ENCODE measurements at places on chromosomes 16 and 17.

DNA sequence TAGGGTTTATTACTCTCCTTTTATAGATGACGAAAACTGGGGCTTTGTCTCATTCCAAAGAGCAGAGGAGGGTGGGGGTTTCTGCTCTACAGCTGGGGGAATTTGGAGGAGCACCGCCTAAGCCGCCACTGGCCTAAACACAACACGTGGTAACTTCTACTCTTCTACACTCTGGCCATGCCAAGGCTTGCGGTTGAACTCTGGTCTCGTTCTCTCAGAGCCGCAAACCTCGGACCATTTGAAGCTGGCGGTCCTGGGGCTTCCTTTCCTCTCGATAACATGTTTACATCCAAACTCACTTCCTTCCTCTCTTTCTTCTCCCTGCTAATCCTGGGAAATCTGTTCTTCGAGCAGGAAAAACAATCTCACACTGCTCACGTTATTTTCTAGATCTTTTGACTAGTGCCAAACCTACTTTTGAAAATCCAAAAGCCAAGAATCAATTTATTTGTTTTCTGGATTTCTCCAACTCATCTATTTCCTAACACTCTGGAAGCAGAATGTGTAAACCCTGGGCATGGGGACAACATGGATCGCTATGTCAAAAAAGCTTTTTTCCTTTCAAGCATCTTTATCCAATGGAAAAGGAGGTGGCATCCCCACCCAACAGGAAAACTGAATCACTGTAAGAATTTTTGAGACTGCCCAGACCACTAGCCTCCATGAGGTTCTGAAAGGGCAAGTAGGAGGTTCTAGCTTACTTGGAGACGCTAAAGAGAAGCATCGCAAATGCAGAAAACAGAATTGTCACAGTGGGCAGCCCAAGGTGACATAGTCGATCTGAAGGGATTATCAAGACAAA is 13.6 kb upstream of the EEF2K start:
- DNase-seq: no peak

DNA sequence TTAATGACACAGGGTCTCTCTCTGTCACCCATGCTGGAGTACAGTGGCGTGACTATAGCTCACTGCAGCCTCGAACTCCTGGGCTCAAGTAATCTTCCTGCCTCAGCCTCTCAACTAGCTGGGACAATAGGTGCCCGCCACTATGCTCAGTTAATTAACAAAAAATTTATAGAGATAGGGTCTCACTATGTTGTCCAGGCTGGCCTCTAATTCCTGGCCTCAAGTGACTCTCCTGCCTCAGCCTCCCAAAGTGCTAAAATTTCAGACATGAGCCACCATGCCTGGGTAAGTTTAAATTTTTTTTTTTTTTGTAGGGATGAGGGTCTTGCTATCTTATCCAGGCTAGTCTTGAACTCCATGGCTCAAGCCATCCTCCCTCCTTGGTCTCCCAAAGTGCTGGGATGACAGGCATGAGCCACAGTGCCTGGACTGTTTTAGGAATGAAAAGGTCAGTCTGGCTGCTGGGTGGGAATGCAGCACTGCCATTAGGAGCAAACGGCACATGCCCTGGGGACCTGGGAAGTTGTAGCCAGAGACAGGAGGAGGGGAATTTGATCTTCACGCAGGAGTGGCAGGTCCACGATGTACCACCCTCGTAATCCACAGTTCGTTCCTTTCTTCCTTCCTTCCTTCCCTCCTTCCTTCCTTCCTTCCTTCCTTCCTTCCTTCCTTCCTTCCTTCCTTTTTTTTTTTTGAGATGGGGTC is 106.7 kb downstream of the HAPSTR1 start:
- no peak for DNase-seq

GRCh38 chr17:13378361-13378760 is 223.4 kb downstream of the HS3ST3A1 start:
- no peak for DNase-seq

DNA sequence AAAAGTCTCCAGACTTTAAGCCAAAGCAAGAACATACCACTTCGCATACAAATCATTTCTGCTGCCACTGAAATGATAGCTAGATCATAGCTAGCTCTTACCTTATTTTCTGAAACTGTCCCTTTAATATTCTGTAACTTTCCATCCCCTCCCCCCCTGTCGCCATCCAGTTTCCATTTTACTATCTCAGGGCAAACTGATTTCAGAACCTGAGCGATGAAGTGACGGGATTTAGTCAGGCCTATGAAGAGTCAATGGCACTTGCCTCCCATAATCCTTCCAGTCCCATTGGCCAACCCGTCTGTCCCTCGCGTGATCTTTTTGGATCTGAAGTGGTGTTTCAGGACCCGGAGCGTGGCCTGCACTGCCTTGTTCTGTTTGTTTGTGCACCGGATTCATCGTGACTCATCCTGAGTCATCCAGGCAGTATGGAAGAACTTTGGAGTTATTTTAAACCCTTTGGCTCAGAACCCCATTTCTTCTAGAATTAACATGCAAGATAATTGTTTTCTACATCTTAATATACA is 199.8 kb upstream of the CHMP6 start:
- no peak for DNase-seq

GRCh38 chr17:55437159-55437605 is 15.5 kb upstream of the MMD start:
- no peak for DNase-seq

- DNase-seq: no peak
Measured at GRCh38 chr16:56119133-56119532, 72.2 kb upstream of the GNAO1 start.

GRCh38 chr16:10564591-10564990 is 15.8 kb downstream of the EMP2 start:
- DNase-seq: no peak

- no peak for DNase-seq
Measured at GRCh38 chr17:14699574-14700185, 398.8 kb downstream of the HS3ST3B1 start.

DNA sequence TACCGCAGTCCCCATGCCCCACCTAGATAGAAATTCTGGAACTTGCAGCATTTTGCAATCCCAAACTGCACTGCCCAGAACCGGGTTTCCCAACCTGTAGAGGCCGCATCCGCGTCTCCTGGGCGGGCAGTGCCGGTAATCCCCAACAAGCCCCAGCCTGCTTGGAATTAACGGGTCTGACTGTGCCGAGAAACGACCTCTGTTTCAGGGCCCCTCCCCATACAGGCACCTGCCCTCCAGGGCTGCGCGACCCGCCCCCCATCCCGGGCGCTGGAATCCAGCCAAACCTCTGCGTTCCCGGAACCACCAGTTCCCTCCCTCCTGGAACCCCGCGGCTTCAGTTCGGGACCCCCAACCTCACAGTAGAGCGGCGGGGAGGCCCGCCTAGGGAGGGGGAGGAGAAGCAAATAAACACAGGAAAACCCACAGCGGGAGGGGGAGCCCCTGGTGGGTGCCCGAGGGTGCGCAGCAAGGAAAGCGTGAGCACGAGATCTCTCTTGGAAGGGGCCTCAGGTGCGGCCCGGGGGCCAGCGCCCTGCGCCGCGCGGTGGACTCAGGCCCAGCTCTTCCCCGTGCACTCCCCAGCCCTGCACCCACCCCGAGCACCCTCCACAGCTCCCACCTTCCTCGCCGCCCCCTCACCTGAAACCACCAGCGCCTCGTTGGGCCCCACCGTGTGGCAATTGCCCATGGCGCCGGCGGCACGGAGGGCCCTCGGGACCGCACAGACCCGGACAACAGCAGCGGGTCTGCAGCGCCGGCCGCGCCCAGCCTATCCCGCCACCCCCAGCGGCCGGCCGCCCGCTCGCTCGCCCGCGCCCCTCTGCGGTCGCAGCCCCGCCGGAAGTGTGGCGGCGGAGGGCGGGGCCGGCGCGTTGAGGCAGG is at the start of gene FLOT2:
Gene FLOT2, minus strand, starts transcription at position 850 of the 885 bp plus-strand sequence. Its CDS starts 159 bp downstream, at position 691.
- peak; percentile 41 for DNase-seq

- no peak for DNase-seq
Measured at GRCh38 chr16:64253096-64253495, 868.8 kb downstream of the CDH11 start.

DNA sequence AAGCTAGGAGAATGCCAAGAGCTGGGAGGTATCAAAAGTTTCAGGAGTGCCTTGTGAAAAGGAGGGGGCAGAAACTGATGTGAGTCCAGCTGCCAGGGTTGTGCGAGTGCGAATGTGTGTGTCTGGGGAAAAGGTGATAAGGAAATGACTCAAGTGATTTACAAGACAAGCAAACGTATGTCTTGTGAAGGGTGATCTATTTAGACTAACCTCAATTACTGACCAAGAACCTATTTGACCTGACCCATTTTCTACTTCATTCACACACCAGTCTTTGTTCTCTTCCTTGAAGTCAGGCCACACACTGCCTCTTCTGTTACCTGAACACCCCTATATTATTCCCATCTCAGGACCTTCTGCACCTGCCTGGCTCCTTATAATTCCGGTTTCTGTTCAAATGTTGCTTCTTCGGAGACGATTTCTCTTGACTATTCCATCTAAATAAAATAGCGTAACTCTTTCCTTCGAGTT is 1.0 kb downstream of the GDE1 start:
- no peak for DNase-seq

DNA sequence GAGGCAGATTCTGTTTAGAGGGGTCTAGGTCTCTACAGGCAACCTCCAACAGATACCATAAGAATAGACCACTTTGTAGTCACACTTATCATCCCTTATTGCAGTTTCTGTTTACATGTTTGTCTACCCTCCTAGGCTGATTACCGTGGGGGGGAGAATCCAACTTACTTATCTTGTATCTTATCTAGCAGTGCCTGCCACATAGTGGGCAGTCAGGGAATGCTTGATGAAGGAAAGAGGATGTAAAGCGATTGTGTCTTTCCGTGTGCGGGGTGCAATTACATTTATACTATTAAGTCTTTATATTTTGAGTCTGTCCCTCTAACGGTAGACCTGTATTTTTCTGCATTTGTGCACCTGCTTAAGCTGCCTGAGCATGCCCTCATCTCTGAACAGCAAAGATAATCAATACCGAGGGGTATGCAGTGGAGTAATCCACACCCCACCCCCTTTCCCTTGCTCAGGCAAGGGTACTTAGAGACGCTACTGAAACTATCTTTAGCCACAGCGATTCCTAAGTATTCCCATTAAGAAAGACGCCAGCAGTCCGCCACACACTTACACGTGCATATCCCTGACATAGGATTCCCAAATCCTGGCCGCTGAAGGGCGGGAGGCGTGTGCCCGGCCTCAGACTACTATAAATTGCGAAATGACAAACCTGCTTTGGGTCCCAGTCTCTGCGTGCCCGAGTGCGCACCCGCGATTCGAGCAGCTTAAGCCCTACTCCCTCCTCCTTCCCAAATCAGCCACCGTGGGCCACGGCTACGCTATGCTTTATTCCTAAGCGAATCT is 635 bp upstream of the AATF start:
- no peak for DNase-seq

DNA sequence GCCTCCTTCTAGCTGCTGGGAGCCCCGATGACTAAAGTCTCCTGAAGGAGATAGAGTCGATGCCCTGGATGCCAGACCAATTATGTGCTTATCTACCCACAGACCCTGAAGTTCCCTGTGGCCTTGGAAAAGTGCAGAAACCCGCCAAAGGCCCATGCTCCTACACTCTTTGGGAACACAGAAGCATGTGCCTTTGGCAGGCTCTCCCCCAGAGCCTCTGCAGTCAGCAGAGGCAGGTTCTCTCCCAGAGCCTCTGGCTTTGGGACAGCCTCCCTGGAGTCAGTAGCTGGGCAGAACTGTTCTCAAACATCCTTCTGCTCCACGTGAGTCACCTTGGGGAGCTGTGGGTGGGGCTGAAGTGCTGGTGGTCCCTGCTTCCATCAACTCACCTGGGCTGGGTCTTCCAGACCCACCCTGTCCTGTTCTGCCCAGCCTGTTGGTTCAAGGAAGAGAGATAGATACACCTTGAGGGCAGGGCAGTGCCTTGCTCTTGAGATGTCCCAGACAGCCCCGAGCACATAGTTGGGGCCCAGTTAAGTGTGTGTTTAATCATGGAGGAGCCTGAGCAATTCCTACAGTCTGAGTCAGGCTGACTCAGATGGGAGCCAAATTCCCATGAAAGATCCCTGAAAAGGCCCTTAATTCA is 3.2 kb upstream of the CDK5RAP3 start:
- no peak for DNase-seq

DNA sequence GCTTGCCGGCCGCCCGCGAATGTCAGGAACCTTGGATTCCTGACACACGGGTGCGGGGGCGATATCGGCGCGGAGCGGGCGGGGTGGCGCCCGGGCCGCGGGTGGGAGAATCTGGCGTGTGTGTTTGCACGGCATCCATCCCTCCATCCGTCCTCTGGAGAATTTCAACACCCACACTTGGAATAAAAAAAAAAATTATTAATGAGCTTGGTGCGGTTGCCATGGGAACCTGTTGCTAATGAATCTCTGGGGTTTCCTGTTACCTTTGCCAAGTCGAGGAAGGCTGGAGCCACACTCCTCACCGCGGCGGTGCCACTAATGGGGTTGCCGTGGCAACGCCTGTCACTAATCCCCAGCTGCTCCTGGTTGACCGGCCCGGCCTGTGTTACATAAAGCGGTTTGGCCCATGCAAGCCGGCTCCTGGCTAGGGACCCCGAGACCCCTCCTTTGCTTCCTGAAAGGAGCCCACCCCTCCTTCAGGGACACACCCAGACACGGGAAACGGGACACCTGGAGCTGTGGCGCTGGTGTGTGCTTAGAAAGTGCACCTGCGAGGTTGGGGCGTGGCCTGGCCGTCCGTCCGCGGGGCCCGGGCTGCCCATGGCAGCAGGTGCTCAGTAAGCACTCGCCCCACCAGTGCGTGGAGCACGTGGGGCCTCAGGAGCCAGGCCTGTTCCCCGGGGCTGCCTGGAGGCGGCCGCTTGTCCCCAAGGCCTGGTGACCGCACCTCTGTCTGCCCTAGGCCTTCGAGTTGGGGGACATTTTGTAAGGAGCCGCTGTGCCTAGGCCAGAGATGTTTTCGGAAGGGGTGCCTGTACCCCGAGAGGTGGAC is 14.6 kb downstream of the CACNA1H start:
- no peak for DNase-seq

- DNase-seq: peak; percentile 18
Measured at GRCh38 chr17:10114931-10115535, 83.4 kb downstream of the GAS7 start.

- DNase-seq: no peak
Measured at GRCh38 chr17:16971458-16972338, at the start of gene TNFRSF13B. Gene TNFRSF13B (minus strand): TSS chr17:16972118. CDS start chr17:16972075, 43 bp downstream.

DNA sequence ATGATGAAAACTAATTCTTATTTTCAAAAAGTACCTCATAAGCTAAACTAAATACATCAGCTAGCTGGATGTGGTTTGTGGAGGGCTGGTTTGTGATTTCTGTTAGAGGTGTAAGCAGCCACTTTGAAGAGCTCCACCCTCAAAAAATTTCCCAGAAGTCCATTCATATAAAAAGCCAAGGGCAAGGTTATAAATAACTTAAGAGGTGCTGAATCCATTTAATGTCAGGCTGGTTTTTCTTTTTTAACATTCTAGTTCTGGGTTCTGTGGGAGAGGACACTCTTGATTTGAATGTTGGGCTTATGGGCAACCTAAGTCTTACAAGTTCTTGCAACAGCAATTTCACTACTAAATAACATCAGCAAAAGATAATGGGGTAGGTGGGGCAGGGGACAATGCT is 3.4 kb upstream of the WIPI1 start:
- DNase-seq: no peak

- no peak for DNase-seq
Measured at GRCh38 chr17:15490634-15491261, 23.3 kb upstream of the CDRT4 start.
